ENCODE measurements at places on chromosomes 12 and 14.

DNA sequence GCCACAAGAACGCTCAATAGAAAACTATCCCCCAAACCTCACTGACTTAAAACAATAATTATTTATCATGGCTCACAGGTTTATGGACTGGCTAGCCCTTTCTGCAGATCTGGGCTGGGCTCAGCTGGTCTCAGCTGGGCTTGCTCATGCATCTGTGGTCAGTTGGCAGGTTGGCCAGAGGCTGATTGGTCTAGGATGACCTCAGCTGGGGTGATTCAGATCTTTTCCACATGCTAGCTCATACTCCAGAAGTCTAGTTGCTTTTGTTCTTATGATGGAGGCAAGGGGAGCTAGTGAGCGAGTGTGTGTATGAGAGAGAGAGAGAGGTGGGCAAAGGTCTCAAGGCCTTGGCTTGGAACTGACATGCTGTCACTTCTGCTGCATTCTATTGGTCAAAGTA is 181.2 kb upstream of the NRXN3 start:
- peak; percentile 78 for DNase-seq

GRCh38 chr12:69102856-69103255 is 136.5 kb upstream of the CPSF6 start:
- DNase-seq = no peak

GRCh38 chr12:118371321-118372282 is 1.1 kb downstream of the TAOK3 start:
- peak; percentile 24 for DNase-seq

- no peak for DNase-seq
Observed at GRCh38 chr12:57458665-57459054, 925 bp upstream of the GLI1 start.

DNA sequence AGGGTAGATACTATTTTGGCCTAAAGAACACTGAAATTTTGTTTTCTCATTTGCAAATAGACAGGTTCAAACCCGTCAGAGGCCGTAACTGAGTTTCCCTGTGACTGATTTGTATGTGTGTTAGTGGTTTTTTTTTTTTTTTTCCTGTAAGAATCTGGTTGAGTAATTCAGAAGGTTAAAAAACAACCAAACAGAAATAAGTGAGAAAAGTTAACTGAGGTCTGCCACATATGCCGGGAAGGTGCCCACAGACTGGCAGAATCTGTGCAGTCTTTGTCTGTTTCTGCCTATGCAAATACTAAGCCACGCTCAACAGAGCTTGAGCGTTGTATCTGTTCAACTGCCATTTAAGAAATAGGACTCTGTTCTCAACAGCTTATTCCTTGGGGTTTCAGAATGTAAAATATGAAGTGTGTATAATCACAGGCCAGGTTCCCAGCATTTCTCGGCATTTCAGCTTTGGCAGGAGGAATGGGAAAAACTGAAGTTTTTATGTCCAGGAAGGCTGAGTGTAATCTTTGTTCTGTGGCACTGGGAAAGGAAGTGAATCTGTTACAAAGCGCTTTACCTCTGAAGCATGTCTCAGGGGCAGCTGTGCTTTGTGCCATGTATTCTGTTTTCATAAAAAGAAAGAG is 181.9 kb downstream of the PRKCH start:
- DNase-seq = peak; percentile 50

- DNase-seq = no peak
Observed at GRCh38 chr14:70789961-70790360, 19.4 kb downstream of the MAP3K9 start.

DNA sequence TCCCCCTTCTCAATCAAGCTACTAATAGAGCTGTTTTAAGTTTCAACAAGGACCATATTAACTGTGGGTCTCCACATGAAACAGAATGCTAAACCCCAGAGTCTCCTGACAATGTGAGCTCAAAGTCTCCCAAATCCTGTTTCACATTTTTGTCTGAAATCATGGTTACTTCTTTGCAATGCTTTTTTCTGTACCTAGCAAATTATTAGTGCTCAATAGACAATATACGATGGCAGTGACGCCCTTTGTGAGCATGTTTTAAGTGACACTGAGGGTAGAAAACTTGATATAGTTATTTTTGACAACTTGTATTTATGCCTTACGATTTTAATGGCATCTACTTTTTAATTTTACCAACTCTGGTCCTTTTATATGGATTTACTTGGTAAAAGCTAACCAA is 85.4 kb upstream of the SOX5 start:
- DNase-seq = no peak

- DNase-seq = no peak
Observed at GRCh38 chr14:54188064-54188666, 208.6 kb upstream of the CDKN3 start.

GRCh38 chr12:5138845-5139244 is 95.2 kb downstream of the KCNA5 start:
- peak; percentile 58 for DNase-seq

- DNase-seq = no peak
Observed at GRCh38 chr12:103848143-103848542, 7.1 kb upstream of the NT5DC3 start.

DNA sequence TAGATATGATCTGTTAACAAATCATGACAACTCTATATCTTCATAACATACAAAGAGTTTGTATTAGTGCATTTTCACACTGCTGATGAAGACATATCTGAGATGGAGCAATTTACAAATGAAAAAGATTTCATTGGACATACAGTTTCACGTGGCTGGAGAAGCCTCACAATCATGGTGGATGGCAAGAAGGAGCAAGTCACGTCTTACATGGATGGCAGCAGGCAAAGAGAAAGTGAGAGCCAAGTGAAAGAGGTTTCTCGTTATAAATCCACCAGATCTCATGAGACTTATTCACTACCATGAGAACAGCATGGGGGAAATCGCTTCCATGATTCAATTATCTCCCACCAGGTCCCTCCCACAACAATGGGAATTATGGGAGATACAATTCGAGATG is 157.6 kb downstream of the DUSP6 start:
- no peak for DNase-seq

DNA sequence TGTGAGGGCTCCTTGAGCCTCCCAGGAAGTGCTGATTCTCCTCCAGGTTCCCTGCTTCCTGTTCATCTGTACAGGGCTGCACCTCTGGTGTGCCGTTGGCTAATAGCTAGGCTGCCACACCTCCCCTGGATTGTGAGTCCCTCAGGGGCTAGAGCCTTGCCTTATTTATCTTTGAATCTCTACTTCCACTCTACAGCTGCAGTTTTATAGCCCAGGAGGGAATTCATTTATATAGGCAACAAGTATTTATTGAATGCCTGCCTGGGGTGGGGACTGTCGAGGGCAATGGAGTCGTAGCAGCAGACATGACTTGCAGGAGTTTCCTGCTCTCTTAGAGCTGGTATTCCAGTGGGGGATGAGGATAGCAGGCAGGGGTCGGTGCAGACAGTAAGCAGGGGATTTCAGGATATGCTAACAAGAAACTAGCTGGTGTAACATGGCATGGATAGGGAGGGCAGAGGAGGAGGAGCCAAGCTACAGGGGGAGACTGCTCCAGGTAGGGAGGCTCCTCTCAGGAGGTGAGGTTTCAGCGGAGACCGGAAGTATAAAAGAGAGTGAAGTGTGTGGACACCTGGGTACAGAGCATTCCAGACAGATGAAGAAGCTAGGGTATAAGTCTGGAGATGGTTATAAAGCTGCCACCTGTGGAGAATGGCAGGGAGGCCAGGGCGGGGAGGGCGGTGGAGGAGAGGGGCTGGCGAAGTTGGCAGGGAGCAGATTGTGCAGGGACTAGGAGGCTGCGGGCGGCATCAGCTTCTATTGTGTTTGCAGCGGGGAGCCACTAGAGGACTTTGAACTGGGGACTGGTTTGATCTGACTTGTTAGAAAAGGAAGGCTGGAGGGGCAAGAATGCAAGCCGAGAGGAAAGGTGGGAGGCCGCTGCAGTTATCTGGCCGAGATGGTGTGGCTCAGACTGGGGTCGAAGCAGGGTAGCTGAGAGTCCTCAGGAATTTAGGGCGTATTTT is 17.2 kb downstream of the USP30 start:
- no peak for DNase-seq

DNA sequence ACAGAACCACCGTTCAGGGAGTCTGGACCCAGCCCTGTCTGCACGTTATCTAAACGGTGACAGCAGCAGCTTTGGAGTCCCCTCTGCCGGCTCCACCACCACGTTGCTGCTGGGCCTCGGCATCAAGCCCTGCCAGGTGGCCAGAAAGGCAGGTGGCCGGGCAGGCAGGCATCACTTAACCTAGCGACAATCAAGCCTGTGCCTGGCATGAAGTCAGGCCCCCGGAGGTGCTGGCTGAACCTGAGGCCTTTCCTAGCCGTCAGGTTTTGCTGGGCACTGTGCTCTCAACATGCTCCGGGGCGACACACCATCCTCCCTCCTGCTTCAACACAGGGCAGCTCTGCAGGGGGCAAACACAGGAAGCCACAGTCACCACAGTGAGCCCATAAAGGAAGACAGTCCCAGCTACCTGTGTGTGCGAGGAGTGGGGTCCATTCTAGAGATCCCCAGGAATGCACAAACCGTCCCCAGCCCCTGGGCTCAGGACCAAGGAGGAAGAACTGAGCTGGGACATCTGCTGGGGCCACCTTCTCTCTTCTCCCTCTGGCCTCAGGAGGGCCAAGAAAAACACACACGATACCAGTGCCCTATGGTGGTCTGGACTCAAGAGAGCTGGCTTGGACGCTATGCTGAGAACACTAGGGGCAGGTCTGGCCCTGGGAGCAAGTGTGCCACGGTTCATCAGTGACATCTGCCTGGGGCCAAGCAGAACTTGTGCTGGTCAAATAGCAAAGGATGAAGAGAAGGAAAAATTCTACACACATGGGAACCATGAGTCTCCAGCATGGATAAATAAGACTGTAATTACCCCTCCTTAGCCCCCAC is 44.7 kb downstream of the CCDC88C start:
- DNase-seq = peak; percentile 42

- peak; percentile 63 for DNase-seq
Observed at GRCh38 chr14:96126339-96126782, 78.3 kb upstream of the BDKRB2 start.

DNA sequence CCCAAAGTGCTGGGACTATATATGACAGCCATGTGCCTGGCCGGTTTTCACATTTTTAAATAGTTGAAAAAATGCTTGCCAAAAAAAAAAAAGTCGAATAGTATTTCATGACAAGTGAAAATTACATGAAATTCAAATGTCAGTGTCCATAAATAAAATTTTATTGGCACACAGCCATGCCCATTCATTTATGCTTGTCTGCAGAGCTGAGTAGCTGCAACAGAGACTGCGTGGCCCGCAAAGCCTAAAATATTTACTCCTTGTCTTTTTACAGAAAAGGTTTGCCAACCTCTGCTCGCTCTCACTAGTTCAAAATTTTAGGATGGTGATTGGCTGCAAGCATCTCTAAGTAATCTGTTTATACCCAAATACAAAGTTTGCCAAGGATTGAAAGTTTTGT is 49.2 kb downstream of the TESC start:
- no peak for DNase-seq

GRCh38 chr14:104641753-104642539 is 37.4 kb upstream of the TMEM179 start:
- no peak for DNase-seq

GRCh38 chr12:92297932-92298696 is 152.5 kb upstream of the BTG1 start:
- DNase-seq = peak; percentile 91

All from M059J (cell line).